Effector memory CD4-positive, alpha-beta T cell (primary cell): ENCODE measurements at places on chromosomes 12 and 14.

- peak; percentile 2 for DNase-seq
Measured at GRCh38 chr14:72104011-72104613, 171.9 kb downstream of the RGS6 start.

DNA sequence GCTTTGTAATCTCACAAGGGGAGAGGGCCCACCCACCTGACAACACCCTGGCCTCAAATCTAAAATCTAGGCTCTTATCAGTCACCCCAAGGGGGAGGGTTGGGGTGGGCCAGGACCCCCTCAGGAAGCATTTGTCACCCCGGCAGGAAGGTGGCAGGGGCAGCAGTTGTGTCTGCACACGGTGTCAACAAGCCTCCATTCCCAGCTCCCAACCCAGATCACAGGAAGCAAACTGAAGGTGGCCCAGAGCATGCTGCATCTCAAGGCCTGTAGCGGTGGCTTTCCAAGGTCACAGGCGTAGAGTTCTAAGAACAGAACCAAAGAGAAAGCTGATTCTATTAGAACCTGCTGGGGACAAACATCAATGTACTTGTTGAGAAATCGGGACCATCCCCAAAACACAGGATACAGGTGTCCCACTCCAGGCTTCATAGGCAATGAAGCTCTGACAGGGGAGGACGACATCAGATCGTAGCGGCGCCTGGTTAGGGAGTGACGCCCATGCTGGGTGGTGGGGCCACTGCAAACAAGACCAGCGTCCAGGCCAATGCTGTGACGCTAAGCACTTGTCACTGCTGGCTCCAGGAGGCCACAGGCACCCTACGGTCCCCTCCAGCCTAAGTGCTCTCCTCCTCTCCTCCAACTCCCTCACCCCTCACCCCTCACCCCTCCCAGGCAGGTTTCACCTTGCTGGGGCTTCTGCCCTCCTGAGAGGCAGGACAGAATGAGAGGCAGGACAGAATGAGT is 52.9 kb downstream of the CCDC88C start:
- DNase-seq: no peak

DNA sequence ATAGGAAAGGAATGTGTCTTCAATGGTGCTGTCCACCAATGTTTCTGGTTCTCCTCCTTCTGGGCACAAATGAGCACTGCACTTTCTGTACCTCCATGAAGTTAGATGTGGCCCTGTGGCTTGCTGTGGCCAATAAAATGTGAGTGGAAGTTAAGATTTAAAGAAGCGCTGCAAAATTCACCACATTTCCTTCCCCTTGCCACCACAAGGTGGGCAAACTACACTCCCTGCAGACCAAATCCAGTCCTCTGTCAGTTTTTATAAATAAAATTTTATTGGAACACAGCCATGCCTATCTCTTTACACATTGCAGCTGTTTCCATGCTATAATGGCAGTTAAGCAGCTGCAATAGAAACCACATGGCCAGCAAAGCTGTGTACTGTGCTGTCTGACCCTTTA is 141.4 kb upstream of the TMPO start:
- no peak for DNase-seq

DNA sequence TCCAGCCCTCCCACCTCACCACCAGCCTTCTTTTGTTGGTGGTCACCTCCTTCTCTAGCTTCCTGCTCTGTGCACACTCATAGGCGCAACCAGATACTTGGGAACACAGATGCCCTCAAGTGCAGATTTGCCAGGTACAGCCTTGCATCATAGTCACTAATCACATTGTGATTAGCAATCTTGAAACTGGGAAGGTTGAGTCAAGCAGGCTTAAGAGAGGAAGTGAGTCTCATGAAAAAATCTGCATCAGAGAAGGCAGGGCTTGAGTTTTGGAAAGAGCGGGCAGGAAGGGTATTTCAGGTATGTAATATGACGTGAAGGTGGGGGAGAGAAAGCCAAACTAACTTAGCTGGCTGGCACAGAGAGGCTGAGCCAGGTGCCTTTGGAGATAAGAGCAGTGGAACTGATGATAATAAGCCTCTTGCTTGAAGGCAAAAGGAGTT is 2.7 kb upstream of the RABGGTA start:
- DNase-seq: no peak

- DNase-seq: no peak
Measured at GRCh38 chr12:109607618-109608017, 34.0 kb downstream of the MVK start.
